ENCODE measurements at places on chromosomes 6 and 20.

DNA sequence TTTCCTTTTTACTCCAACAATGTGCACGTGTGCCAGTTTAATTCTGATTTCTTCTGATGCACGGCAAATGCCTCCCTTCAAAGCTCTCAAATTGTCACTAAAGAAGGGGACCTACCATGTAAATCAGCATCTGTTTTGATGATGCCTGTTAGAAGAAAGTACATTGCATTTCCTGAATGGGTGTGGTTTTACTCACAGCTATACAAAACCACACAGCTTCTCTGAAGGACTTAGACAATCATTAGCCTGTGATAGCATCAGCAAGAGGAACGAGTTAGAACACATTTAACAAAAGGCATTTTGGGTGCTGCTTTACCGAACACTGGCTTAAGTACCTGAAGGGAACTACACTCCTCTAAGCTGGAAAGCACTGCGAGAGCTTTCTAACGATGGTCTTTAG, 109.4 kb downstream of the ATXN1 start:
- no peak for DNase-seq

GRCh38 chr6:134238960-134239795, 78.7 kb downstream of the SGK1 start:
- DNase-seq = no peak

GRCh38 chr6:106411643-106412200, 51.2 kb downstream of the CRYBG1 start:
- DNase-seq = no peak

DNA sequence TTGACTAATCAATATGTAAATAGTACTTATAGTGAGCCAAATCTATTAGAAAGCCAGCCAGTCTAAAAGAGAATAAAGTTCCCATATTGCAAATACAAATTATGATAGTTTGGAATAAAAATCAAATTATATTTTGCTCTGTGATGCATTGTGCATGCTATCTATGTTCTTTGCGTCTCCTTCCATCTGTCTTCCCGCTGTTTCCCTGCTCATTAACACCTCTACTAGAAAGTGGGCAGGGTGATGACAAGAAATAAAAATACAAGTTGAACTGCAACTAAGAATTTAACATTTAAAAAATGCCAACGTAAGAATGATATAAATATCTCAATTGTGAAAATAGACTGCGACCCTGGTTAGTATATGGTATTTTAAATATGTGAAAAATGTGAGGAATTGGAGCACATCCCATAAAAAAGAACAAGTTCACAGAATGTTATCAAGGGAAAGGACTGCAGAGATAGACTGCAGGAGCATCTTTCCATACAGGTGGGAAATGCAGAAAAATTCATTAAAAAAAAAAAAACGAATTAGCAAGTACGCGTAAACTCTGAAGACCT, 157.6 kb upstream of the PDE7B start:
- no peak for DNase-seq

- no peak for DNase-seq
These were observed 19.7 kb downstream of the TSHZ2 start for GRCh38 chr20:52991830-52992229.

DNA sequence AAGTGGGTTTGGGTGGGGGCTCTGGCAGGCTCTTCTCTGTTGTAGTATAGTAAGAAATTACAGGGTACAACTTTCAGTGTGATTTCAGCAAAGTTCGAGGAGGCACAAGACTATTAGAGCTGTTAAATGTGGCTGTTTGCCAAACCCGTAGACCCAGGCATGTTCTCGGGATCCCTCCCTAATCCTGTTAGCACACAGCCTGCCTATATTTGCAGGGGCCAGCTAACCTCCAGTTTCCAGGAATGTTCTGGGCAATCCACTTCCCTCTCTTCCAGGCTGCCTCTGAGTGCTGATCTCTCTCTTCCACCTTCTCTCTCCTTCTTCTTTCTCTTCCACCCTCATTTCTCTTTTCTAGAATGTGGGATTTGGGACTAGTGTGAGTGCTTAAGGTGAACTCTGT, 34.8 kb upstream of the ZFP64 start:
- no peak for DNase-seq

DNA sequence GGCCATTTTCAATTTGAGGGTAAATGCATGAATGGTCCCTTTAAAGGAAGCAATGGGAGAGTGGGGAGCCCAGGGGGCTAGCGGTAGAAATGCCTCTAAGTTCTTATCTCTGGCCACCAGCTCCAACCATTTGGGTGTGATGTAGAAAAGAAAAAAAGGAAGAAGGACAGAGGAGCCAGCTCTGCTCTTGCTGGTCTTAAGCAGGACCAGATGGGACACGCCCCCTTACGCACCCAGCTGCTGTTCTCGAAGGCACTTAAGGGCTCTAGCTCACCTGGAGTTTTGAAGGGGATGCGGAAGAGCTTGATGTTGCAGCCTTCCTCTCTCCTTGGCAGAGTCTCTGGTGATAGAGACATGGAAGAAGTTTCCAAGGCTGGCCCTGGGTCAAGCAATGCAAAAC, 59.5 kb upstream of the RNF144B start:
- no peak for DNase-seq

GRCh38 chr6:111758608-111759329, 114.5 kb downstream of the FYN start:
- DNase-seq = peak; percentile 52

- no peak for DNase-seq
These were observed 68.7 kb downstream of the F13A1 start for GRCh38 chr6:6251555-6252280.

GRCh38 chr6:157536223-157536545, 155.2 kb downstream of the ZDHHC14 start:
- no peak for DNase-seq
